Ovary (tissue), 10 donors: ENCODE measurements at places on chromosomes 16 and 17. TPM values are rescaled to one million over a fixed set of nuclear protein-coding genes. Genes with fewer than 3 reads are reported as not detected.
A peak's percentile ranks its signal among the peaks of the same experiment; 100 is the strongest.

DNA sequence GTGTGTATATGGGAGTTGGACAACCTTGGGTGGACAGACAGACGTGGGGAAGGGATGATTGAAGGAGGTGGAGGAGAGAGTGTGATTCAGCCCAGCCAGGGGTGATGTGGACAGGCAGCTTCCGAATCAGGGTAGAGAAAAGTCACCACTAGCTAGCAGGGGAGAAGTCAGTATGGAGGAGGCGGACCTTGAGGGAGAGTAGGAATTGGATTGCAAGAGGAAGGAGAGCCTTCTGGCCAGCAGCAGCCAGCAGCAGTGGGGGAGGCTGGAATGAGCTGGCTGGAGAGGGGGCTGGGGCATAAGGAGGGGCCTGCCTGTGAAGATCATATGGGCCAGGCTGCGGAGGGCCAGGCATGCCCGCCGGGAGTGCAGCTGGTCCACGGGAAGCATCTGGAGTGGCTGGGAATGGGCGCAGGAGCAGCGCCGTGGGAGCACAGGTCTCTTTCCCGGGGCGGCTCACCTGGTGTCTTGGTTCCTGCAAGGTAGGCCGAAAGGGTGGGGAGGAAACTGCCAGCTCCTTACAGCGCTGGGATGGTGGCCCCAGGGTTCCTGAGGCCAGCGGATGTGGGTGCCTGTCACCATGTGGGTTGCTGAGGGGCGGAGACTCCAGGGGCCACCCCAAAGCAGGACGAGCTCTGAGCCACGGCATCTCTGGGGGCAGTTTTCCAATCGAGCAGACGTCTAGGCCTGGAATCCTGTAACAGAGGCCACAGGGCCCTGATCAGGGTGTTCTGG, 235.3 kb downstream of the SEC14L1 start:
- H3K27me3 ChIP-seq, result no peaks in the 10 kb centered on the region
- H3K36me3 ChIP-seq, result no peaks in the 10 kb centered on the region
- peaks cover 66% of the 10 kb centered on the region for H3K4me1 ChIP-seq

DNA sequence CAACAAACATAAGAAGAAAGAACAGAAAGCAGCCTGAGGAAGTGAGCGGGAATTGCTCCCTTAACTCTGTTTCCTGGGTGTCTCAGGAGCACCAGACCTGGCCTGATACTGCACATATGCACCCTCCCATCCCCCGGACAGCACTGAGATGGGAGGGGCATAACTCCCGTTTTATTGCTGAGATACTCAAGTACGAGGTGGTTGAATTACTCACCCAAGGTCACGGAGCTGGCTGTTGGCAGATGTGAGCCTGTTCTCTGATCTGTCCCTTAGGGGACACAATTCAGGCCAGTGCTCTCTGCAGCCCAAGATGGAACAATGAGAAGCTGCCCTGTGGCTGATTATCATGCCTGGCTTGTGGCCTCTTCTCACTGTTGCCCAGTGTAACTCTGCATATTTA, 9.1 kb upstream of the MED9 start:
- H3K4me1 ChIP-seq, result no peaks in the 10 kb centered on the region
- DNase-seq, result no peak
- no peak overlapping the region for H3K4me3 ChIP-seq
- H3K36me3 ChIP-seq, result no peaks in the 10 kb centered on the region
- no peak overlapping the region for H3K27ac ChIP-seq

GRCh38 chr16:57801809-57802340, 416 bp downstream of the KIFC3 start:
- peak overlapping the region; percentile 47 for H3K4me3 ChIP-seq
- H3K4me1 ChIP-seq, result peaks cover 11% of the 10 kb centered on the region
- H3K27ac ChIP-seq, result peak overlapping the region; percentile 65

DNA sequence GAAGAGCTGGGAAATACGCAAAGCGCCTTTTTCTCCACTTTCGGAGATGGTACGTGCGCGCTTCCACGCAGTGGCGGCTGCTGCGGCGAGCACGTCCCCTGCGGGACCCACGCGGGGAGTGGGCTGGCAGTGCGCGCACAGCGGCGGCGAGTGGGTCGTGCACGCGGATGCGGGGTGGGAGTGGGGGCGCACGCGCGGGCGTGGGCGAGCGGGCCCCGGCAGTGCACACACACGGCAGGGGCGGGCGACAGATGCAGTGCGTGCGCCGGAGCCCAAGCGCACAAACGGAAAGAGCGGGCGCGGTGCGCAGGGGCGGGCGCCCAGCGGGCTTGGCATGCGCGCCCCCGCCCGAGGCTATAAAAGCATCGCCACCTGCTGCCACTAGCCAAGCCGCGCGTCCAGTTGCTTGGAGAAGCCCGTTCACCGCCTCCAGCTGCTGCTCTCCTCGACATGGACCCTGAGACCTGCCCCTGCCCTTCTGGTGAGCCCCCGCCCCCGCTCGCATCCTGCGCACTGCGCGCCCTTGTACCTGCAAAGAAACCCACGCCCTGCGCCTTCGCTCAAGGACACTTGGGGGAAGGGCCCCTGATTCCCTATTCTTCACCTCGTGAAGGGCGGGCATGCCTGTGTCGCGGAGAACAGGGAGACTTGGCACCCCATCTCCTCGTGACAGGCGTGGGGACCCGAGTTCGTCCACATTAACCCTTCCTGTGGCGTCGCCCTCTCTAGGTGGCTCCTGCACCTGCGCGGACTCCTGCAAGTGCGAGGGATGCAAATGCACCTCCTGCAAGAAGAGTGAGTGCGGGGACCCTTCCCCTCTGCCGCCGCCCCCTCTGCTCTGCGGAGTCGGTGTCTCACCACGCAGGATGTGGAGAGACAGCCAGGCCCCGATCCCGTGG, at the start of gene MT3:
Gene MT3 (plus strand): TSS at position 388 of the 899 bp plus-strand sequence. CDS start 63 bp downstream, at position 451.
- peak; percentile 15 for DNase-seq
- H3K27me3 ChIP-seq, result no peaks in the 10 kb centered on the region
- H3K4me1 ChIP-seq, result peaks cover 3% of the 10 kb centered on the region
- H3K36me3 ChIP-seq, result no peaks in the 10 kb centered on the region
- H3K4me3 ChIP-seq, result no peak within 1 kb of the TSS
- H3K27ac ChIP-seq, result no peak within 1 kb of the TSS

PDIA2 gene
- total RNA-seq, result not detected

NOS2 gene
- 0.28 TPM for total RNA-seq

C1QL1 gene
- not detected for total RNA-seq

PRSS27 gene
- total RNA-seq, result 0.46 TPM

ZNF624 gene
- total RNA-seq, result 8.5 TPM

PMFBP1 gene
- 1.7 TPM for total RNA-seq

MMP2 gene
- 300 TPM for total RNA-seq
